AG04449 (cell line): ENCODE measurements at places on chromosomes 5 and 9.

- no peak for DNase-seq
These were observed 257.8 kb downstream of the NR2F1-AS1 start for GRCh38 chr5:93322974-93323860.

GRCh38 chr5:111746791-111747190, 10.2 kb downstream of the NREP start:
- no peak for DNase-seq

GRCh38 chr9:96523374-96523773, 73.4 kb downstream of the HABP4 start:
- DNase-seq: no peak

- no peak for DNase-seq
These were observed 323.5 kb downstream of the PLK2 start for GRCh38 chr5:58136406-58136805.

DNA sequence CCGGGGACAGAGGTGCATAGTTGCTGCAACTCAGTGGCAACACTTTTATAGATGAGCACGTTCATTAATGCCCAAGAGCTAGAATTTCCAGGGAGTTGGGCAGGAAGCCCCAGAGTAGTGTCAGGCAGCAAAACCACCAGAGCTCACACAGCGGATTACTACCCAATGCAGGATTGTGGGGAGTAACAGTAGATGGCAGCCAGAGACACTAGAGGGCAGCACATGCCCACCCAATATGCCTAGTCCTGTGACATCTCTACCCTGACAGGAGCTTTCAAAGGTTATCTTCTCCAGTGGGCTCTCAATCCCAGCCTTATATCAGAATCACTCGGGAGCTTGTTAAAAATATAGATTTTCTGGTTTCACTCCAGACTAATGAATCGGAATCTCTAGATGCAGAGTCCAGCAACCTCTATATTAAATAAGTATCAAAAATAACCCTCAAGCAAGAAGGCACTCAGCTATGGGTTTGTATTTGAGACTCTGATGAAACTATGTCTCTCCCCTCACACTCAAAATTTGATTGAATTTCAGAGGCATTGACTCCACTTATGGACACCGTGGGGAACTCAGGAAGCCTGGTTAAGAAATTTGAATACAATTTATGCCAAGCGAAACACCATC, 58.4 kb upstream of the PHF24 start:
- no peak for DNase-seq

- no peak for DNase-seq
These were observed 87.7 kb downstream of the VCAN start for GRCh38 chr5:83559118-83559785.

- no peak for DNase-seq
These were observed 113.6 kb downstream of the EFNA5 start for GRCh38 chr5:107557051-107557658.

GRCh38 chr9:19087106-19088000, 15.4 kb downstream of the HAUS6 start:
- no peak for DNase-seq

DNA sequence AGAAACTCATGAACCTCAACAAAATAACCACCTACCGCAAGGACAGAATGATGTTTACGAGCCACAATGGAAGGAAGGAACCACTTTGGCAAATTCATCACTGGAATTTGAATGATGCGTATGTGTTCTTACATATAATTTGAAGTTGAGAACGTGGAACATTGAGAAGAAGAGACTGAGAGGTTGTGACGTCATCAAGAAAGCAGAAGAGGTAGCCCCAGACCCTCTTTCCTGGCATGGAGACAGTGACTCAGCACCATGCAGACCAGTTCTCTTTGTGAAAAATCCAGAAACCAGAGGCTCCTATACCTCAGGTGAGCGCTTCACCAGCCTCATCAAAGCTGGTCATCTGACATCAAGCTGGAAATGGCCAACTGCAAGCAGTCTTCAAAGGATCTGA, 124.5 kb downstream of the PDZD2 start:
- DNase-seq: no peak

GRCh38 chr9:118896324-118897000, 472.8 kb downstream of the BRINP1 start:
- DNase-seq: no peak

- no peak for DNase-seq
These were observed 6.9 kb downstream of the SOHLH1 start for GRCh38 chr9:135692410-135692809.

- no peak for DNase-seq
These were observed 13.5 kb upstream of the TUSC1 start for GRCh38 chr9:25691786-25692185.
